ENCODE measurements at places on chromosomes 16 and 17.

DNA sequence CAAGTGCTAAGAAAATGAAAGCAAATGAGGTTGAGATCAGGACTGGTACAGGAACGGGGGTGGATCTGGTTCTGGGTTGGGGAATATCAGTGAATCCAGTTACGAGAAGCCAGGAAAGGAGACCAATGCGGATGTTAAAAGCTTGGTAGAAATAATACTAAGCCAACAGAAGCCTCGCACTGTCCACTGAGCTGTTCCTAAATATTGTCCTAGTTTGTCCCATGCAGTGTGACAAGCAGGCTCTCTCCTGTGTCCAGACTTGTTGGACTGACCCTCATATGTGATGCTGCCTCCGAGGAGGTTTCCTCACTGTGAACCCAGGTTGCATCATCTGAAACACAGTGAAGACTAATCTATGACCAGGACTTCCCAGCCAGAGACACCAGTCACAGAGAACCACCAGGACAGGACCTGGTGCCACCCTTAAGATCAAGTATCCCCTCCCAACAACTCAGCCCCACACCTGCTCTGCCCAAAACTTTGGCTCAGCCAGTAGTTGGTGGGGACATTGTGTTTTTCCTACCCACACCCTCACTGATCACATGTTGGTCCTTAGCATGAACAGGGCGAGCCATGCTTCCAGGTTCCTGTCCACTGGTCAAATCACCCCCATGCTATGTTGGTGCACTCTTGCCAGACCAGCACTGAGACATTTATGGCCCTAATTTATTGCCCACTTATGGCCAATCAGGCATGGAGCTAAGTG is 32.7 kb upstream of the SCNN1B start:
- DNase-seq = no peak

DNA sequence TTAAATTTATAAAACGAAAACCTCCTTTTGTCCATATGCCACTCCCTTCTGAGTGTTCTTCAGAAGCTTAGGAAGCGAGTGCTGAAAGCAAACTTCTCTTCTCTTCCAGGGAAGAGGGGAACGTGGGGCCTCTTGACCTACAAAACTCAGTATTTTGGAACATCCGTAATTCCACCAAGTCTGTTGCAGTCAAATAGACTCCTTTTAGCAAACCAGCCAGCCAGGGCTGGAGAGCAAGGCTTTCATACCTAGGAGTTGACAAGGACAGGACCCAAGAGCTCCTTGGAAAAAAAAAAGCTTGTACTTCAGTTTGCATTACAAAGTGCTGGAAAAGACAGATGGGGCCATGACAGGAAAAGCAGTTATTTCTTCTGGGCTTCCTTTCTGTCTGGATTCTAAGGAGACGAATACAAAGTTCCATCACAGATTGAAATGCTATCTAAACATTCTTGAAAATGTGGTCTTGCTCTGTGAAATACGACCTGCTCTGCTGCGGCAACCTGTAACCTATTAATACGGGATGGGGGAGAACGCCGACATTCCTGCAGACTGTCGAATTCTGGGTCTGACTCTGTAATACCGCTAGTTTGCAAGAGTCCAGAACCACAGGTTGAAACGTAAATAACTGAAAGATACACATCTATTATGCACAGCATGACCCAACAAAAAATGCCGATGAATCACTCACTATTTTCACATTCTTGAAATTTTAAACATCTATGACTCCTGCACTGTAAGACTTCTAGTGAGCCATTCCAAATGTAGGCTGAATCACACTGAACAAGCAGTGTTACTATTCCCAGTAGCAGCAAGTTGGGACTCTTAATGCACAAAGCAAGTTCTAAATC is 20.6 kb downstream of the VPS53 start:
- DNase-seq = no peak

DNA sequence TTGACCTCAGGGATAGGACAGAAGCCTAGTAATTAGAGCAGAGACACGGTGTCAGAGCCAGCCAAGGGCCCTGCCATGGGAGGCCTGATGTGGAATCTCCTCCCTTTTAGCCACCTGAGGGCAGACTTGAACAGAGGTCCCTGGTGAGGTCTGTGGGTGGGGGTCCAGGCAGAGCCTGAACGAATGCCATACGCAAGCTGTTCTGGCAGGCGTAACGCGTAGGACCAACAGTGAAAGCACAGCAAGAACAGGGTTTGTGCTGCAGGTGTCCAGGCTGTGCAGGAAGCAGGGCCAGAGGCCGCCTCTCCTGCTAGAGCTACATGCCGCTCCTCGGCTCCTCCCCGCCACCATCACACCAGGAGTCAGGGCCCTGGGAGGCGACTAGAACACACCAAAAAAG is 81.9 kb upstream of the TBX2 start:
- no peak for DNase-seq

GRCh38 chr17:61335845-61336655 is 63.6 kb upstream of the TBX2 start:
- DNase-seq = no peak

GRCh38 chr16:20944861-20945574 is 44.4 kb downstream of the LYRM1 start:
- no peak for DNase-seq

DNA sequence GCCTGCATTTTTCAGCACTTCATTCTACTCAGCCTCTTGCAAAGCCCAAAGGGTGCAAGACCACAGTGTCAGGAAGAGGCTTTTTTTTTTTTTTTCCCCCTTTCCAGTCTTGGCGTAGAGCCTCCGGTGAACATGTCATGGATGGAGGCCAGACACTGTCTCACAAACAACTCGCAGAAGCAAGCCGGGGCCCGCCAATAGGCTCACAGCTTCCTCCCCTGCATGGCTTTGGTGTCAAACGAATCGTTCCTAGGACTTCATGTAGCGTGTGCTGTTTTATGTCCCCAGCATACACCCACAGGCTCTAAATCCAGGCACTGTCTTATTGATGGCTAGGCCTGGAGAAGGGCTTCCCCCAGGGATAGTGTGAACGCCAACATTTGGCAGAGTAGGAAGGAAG is 457.7 kb upstream of the MAF start:
- no peak for DNase-seq

DNA sequence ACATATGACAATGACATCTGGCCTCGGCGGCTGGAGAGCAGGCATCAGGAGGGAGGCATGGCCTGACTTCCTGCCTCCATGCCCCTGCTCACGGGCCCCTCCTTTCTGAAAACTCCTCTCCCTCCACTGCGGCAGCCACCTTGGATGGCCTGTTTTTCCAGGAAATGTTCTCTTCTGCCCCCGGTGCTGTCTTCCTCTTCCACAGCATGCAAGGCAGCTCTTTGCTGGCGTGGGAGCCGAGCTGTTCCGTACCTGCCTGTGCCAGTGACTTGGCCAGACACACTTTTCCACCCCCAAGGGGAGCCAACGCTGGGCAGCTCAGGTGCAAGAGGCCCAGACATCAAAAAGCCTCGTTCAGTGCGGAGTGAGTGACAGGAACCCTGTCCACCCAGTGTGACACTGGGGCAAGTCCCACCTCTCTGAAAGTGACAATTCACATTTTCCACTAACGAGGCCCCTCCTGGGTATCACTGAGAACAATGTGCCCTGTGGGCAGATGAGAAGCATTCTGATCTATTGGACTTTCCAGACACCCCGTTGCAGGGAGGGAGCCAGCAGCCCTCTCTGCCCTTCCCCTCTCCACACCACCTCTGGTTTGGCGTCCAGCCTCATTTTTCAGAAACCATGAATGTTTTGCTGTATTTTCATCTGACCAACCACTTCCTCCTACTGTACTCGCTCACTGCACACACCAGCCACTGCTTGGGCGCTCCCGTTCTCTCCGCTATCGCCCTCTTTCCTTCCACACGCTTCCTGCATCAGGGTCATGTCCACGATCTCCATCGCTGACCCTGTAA is 31.2 kb downstream of the NSMCE1 start:
- no peak for DNase-seq

DNA sequence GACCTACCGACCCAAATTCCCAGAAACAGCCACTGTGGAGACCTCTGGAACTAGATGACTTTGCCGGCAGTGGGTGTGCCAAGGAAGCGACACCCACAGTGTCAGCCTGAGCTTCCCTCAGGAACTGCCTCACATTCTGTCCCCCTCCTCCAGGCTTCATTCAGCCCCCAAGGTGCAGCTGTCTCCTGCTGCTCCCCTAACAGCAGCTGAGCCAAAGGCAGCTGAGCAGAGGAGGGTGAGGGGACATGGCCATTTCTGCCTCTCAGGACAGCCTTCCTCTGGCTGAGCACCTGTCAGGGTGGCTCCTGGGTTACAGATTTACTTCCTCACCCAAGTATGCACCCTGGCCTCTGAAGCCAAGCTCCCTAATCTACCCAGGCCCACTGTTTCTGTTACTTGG is 22.1 kb upstream of the MTMR4 start:
- no peak for DNase-seq

GRCh38 chr16:57004387-57005250 is 15.3 kb downstream of the NLRC5 start:
- DNase-seq = no peak

DNA sequence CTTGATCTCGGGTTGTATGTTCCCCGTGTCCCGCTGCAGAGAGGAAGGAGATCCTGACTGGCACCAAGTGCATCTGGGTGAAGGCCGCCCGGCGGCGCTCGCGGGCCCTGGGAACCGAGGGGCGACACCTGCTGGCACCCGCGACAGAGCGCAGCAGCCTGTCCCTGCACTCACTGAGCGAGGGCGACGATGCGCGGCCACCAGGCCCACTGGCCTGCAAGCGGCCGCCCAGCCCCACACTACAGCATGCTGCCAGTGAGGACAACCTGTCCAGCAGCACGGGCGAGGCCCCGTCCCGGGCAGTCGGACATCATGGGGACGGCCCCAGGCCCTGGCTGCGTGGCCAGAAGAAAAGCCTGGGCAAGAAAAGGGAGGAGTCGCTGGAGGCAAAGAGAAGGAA is 7.5 kb downstream of the BTBD17 start:
- DNase-seq = no peak

GRCh38 chr16:53925526-53925925 is 221.6 kb downstream of the FTO start:
- no peak for DNase-seq

DNA sequence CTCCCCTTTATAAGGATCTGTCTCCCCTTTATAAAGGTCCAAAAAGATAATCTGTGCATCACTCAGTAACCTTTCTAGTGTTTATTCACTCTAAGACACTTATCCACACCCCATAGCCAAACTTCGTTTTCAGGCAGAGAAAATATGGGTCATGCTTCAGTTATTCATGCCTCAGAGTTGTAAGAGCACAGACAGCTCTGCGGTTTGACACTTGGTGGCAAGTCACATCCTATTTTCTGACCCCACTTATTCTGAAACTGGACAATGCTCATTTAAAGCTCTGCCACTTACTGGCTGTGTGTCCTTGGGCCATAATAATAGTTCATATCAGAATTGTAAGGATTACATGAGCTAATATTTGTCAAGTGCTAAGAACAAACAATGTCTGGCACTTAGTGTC is 2.0 kb upstream of the KRTAP2-1 start:
- no peak for DNase-seq

- no peak for DNase-seq
These were observed 372.0 kb downstream of the SLC39A11 start for GRCh38 chr17:72720494-72720825.

DNA sequence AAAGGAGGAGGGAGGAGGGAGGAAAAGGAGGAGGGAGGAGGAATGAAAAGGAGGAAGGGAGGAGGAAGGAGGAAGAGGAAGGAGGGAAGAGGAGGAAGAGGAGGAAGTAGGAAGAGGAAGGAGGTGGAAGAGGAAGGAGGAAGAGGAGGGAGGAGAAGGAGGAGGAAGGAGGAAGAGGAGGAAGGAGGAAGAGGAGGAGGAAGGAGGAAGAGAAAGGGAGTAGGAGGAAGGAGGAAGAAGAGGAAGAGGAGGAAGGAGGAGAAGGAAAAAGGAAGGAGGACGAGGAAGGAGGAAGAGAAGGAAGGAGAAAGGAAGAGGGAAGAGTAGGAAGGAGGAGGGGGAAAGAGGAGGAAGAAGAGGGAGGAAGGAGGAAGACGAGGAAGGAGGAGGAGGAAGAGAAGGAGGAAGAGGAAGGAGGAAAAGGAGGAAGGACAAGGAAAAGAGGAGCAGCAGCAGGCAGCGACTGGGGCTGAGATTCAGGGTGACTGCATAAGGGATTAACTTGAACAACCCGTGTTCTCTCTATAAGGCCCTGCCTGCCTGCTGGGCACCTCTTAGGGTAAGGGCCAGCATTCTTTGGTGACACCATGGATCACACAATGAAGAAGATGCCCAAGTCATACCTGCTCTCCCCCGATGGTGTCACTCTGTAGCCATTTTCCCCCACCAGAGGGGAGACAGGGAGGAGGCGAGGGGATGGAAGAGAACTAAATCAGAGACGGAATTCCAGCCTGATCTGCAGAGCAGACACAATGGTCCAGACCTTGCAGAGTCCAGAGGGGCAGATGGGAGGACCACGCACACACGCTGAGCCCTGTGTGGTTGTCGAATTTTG is 1.4 kb upstream of the IL34 start:
- no peak for DNase-seq

GRCh38 chr17:50043290-50044148 is 12.4 kb upstream of the ITGA3 start:
- no peak for DNase-seq

GRCh38 chr16:29876594-29877249 is 13.7 kb upstream of the CDIPT start:
- no peak for DNase-seq

- DNase-seq = no peak
These were observed 51.1 kb downstream of the USP43 start for GRCh38 chr17:9696279-9697044.

- no peak for DNase-seq
These were observed 388.4 kb upstream of the CDH11 start for GRCh38 chr16:65510241-65510640.

GRCh38 chr16:54334208-54334607 is 47.6 kb upstream of the IRX3 start:
- DNase-seq = no peak

DNA sequence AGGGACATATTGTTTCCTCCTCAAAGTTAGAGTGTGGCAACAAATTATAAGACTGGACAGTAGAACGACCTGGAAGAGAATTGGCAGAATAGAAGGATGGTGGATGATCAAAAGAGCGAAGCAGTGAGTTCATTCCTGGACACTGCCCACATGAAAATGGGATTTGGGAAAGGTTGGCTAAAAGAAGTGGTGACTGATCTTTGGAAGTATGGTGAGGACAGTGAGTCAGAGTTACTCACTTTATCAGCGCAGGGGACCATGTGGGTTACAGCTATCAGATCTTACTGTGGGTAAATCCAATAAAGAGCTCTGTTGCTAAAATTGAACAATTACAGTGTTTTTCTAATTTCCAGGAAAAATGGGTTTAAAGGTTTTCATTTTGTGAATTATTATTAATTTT is 2.7 kb upstream of the TANC2 start:
- no peak for DNase-seq

- DNase-seq = no peak
These were observed 42.8 kb downstream of the PRAC1 start for GRCh38 chr17:48679385-48680096.
